ENCODE measurements at places on chromosomes 7 and 10.

DNA sequence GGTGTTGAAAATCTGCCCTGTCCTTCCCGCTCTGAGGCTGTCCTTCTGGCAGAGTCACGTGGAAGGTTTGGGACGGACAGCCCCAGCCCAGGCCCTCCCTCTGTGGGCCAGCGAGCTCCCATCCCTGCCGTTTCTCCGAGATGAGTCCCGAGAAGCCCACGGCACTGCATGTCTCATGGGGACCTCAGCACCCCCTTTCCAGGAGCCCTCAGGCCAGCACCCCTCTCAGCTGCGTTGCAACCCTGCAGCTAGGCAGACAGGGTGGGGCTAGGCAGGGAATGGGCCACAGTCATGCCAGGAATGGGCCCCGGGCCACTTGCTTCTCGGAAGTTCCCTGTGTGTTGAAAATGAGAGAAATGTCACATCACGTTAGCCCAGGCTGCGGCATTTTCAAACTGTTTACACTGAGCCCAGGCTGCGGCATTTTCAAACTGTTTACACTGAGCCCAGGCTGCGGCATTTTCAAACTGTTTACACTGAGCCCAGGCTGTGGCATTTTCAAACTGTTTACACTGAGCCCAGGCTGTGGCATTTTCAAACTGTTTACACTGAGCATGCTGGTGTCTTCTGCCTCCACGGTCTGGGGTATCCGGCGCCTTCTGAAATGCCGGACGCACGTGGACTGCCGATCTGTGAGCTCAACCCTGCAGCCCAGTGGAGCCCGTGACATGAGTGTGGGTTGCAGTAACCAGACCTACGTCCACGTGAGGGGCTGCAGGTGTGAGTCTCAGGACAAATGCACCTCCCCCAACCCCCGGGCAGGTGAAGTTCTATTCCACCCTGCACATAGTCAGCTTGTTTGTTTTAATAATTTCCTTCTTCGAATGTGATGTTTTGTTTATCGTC is 42.6 kb downstream of the FAM20C start:
- no peak for DNase-seq

DNA sequence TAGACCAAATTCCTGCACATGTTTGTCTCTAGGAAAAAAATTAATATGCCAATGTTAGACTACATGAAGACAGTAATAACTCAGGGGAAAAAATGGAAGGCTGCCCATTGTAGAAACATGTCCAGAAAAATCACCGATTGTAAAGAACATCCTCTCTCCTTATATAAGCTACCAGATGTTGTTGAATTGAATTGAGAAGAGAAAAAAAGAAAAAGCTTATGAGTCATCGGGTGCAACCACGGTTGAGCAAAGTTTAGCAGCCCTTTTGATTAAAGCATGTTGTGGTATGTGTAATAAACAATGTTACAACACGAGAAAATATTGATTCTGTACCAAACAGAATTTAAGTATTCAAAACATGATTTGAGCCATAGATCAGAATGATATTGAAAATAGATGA is 102.3 kb upstream of the ARHGAP21 start:
- no peak for DNase-seq

- peak; percentile 7 for DNase-seq
These were observed 76.2 kb downstream of the CYP51A1 start for GRCh38 chr7:92058040-92058439.

- DNase-seq, result no peak
These were observed 523.5 kb upstream of the FOXK1 start for GRCh38 chr7:4158441-4159153.

DNA sequence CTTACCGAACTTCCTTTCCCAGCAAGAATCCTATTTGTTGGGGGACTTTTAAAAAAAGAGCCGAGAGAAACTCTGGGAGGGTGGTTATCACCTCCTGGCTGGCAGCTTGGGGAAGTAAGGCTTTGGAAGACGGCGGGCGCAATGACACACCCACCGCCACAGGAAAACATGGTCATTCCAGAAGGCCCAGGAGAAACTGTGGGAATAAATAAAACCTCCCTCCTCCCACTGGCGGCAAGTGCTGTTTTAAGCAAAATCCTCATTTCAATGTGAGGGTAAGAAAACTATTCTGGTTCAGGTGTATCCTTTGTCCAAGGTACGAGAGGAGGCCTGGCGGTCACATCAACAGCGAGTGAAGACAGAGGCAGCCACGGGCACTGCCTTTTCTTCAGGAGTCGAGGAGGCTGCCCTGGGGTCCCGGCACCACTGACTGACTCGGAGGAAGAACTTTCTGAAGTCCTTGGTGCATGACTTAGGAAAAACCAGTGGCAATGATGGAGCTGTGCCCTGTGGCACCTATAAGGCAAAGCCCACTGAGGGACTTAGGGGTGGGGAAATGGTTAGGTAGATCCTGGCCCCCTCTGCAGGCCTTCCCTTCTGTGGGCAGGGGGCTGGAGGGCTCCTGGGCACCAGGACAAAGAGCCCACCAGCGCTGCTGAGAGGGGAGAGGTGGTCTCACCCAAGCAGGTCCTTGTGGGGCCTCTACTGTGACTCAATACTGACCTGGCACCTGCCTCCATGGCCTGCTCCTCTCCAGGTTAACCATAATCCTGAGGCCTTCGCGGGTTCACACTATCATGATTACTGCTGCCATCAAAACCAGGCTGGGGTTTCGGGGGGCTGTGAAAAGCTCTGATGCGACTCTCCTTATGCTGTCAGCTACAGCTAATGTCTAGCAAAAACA is 21.4 kb downstream of the DNAJB12 start:
- DNase-seq, result no peak

- DNase-seq, result no peak
These were observed at the start of gene TEX47 for GRCh38 chr7:88795553-88795952. TEX47 (minus strand) TSS chr7:88795737; CDS start chr7:88794942, 795 bp downstream.

- peak; percentile 60 for DNase-seq
These were observed 39.7 kb upstream of the TNKS2 start for GRCh38 chr10:91758303-91759146.

DNA sequence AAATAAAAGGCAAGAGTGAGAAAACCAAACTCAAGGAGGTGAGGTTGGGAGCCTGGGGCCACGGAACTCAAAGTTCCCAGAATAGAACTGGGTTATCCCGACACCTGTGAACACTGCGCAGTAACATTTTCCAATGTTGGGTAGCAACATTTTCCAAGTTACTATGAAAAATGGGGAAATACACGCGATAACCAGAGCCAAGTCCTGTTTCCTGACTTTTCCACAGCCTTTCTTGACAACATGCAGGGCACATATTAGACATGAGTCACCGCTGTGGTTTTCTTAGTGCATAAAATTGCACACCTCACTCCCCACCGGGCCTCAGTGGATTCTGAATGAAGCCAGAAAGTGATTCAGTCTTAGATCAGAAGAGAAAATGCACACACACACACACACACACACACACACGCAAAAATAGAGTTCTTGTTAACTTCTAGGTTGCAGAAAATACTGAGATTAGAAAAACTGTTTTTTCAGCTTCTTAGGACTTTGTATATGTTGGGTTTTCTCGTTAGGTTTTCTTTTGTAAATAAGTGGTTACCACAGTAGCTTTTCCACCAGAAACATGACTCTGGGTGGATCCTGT is 70.0 kb downstream of the CAMK1D start:
- DNase-seq, result no peak

DNA sequence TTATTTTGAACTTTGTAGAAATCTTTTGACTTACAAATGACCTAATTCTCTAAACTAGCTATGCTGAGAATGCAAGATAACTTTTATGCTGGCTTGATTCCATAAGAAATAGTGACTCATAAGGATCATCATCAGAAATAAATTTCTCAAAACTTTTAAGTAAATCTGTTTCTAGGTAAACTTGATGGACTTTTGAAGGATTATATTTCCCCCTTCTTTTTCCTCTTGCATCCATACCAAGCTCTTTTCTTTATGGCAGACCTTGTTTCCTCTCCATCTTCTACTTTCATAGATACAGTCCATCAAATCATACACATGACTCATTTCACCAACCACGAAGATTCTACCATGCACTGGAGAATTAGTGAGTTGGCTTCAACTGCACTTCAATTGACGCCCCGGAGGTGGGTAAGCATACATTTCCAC is 336.3 kb downstream of the KCNMA1 start:
- DNase-seq, result no peak

- no peak for DNase-seq
These were observed 72.2 kb downstream of the MCU start for GRCh38 chr10:72764151-72764550.

- no peak for DNase-seq
These were observed 236.3 kb upstream of the CTBP2 start for GRCh38 chr10:125396676-125397075.

DNA sequence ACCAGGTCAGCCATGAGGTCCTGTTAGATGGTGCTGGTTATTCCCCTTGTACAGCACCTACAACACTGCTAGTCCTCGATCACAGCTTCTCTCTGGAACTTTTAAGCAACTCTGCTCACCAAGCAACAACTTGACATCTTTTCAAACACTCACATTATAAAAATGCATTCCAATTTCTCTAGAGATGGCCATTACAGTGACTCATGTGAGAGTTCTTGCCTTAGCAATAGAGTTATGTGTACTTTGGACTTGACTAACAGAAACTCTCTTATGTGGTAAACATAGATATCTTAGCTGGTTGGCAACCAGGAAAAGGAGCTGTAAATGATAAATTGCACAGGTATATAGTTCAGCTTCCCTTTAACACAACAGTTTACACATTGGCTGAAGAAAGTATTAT is 122.2 kb downstream of the PDE1C start:
- no peak for DNase-seq

DNA sequence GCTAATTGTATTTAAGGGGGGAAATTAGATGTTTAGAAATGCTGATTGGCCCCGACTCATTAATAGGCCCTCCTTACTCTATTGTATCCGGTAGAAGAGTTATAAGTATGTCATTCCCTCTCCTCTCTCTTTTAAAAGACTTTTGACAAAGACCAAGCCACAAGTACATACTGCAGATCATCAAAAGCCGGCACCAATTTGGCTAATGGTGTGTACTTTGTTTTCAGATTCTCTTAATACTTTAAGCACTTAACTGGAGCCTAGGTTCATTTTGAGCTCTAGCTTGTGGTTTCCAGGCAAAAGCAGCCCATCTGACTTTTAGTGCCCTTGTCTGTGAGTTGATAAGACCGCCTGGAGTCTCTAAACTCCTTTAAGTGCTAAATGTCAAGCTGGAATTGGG is 210.0 kb upstream of the LYZL1 start:
- no peak for DNase-seq

- no peak for DNase-seq
These were observed 29.0 kb upstream of the SUN1 start for GRCh38 chr7:803243-803635.

DNA sequence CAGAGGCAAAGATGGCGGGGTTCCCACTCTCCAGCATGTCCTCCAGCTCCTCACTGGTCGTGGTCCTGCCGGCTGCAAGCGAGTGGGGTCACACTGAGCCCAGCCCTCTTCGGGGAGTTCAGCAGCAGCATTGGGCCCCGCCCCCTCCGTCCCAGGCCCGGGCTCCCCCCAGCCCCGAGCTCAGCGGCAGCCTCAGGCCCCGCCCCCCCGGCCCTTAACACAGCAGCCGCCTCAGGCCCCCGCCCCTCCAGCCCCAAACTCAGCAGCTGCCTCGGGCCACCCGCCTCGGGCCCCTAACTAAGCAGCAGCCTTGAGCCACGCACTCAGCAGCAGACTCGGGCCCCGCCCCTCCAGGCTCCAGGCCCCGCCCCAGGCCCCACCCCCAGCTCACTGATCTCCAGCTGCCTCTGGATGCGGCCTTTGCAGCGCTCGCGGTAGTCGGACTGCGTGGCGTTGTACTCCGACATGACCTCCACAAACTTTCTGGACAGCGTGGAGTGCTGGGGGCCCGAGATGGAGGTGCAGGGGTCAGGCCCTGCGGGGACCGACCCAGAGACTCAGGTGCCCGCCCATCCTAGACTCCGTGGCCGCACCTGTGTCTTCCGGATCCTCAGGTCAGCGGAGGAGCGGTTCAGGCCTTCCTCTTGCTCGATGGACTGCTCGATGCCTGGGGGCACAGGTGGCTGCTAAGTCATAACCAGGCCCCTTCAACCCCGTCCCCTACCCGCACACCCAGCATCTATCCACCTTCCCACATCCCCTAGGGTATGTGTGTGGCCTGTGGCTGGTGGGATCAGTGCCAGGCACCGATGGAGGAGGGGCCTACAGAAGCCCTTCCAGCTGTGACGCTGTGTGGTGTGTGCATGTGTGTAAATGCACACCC is 15.5 kb downstream of the STX1A start:
- peak; percentile 62 for DNase-seq

Data from stimulated activated naive CD4-positive, alpha-beta T cell (primary cell).